ENCODE measurements at places on chromosomes 6 and 20.

- no peak for DNase-seq
Measured at GRCh38 chr6:164208371-164208770, 793.9 kb downstream of the QKI start.

- no peak for DNase-seq
Measured at GRCh38 chr6:1615853-1616420, 6.2 kb downstream of the FOXC1 start.

DNA sequence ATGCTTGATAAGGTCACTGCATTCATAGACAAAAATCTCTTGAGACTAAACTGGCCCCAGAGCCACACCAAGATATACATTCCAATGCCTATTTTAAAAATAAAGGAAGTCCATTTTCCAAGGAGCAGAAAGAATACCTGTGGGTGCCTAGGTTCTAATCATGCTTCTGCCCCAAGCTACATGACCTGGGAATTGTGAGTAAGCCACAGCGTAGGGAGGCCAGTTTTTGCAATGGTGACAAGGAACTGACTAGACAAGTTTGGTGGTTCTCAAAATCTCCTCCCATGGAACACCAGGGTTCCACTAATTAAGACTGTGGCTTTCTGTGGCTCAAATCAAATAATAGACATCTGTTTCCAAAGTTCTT lies 83.3 kb downstream of the GMDS start:
- no peak for DNase-seq

DNA sequence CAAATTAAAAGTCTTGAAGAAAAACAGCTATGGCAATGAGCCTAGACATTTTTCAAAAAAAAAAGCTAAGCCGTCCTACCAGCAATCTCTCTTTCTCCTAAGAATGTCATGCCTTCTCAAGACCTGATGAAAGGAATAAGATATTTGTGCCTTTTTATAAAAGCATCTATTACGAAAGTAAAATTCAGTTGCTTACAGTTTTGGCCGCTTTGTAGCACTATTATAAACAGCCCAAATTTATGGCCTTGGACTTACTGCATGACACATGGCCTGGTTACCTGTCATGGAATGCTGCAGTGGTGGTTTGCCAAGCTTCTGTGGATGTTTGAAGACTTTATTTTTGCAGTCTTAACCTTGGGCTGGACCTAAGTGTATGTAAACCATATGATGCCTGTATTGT lies 22.2 kb upstream of the VAPB start:
- DNase-seq, result no peak

DNA sequence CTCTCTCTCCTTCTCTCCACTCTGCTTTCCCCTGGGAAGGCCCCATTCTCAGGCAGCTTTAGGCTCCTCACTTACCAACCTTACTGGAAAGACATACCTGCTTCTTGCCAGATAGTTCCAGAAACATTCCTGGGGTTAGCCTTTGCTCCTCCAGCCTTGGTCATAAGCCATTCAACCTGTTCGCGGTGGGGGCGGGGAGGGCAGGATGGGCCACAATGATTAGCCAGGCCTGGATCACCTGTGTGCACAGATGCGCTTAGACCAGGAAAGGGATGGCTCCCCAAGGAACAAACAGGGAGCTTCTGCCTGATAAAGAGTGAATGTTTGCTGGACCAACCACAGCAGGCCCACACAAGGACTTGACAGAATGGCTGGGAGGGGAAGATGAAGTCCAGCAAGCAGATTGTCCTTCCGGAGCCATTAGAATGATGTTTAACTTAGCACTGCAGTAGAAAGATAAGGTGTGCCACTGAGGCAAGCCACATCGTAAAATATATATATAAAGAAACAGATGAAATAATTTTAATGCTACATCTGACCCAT lies 57.7 kb upstream of the CDKAL1 start:
- DNase-seq, result no peak

DNA sequence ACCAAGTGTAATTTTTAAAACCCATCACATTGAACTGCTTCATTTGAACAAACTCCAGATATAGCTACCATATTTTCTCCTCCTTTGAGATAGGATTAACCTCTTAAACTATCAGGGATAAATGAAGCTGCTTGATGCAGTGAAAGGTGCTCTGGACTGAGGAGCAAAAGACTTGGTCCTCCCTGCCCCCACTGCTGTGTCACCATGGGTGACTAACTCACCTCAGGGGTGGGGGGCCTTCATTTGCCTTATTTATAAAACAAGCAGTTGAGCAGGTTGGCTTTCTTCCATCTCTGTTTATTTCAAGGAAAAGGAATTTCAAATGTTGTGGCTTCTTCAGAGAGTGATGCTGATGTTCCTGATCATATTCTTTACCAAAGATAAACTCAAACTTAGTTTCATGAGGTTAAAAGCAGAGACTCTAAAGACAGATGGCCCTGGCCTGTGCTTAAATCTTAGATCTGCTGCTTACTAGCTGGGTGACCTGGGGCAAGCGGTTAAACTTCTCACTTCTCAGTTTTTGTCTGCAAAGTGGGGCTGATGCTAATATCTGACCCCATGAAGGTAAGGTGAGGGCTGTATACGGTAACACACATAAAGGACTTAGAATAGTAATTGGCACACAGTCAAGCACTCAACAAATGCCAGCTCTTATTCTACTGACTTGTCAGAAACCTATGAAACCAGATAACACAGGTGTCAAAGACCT lies 50.5 kb downstream of the FHL5 start:
- DNase-seq, result no peak

DNA sequence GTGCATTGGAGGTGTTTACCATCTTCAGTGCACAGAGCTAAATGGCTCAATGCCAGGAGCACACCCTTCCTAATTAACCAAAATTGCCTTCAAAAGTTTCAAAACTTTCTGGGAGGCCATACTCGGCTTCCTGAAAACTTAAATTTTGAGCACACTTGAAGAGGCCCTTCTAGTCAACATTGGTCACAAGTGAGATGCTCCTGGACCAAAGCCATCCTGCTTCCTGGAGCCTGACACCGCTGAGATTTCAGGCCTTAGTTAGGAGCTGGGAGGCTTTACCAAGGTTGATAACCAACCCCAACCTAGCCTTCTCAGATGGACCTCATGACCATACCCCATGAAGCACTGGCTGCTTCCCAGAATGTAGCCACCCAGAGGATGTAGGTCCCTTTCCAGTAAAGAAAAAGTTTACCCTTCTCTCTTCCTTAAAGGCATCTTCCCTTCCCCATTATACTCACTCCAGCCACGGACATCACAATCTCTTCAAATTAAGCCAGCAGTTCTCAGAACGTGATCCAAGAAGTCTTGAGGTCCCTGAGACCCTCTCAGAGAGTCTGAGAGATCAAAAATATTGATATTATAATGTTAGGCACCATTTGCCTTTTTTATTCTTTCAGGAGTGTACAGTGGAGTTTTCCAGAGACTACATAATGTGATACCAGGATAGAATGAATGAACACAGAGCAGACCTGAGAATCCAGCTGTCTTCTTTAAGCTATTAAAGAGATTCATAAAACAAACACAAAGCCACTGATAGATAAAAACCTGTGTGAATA lies 32.8 kb upstream of the SPTLC3 start:
- DNase-seq, result no peak

DNA sequence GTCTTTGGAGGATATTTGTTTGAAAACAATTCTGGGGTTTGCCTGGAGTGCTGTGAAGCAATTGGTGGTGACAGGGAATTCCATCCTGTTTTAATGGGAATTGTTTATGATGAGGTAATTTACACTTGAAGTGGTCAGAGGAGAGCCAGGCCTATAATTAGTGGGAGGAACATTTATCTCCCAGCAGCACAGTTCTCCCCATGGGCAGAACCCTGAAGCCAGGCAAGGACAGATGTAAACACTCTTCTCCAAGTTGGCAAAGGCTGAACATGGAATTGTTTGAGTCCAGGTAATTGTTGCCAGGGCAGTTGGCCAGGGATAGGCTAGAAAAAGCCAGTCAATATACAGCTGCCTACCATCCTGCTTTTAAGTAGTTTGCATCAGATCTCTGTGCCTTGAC lies 789.7 kb downstream of the FRK start:
- no peak for DNase-seq

DNA sequence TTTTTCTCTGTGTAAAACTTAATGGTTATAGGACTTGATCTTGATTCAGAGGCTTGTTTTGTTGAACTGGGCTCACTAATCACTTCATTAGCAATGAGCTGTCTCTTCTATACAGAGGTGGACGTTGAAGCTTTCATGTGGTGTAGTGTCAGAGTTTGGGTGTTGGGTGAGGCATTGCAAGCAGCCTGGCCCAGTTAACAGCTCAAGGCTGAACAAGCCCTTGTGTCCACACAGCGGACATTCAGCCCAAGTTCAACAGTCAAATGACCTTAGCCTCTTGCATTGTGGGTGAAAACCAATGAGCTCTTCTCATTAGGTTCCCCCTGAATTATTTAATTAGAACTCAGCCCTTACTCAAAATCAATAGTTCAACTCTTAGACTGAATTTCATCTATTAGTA lies 12.5 kb downstream of the COL10A1 start:
- DNase-seq, result no peak

GRCh38 chr6:70375882-70376281 lies 37.4 kb upstream of the FAM135A start:
- no peak for DNase-seq
